HuH-7.5 (cell line): ENCODE measurements at places on chromosomes 5 and 9.

GRCh38 chr9:97591535-97591934 is 41.6 kb downstream of the TSTD2 start:
- DNase-seq, result no peak

DNA sequence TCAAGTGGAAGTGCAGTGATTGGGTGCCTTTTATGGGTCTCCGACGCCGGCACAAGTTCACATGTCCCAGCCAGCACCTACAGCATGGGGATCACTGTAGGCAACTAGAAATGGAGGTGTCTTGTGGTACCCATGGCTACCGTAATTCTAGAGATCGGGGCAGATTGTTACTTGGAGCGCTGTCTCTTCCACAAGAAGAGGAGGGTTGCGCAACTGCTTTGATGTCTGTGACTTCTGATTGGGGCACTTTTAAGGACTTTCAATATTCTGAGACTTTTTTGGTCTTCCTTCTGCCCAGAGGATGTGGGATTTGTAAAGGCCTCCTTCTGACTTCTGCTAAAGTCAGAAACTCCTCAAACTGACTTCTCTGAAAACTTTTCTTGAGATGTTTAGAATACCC is 41.9 kb downstream of the GLRX start:
- DNase-seq, result no peak

DNA sequence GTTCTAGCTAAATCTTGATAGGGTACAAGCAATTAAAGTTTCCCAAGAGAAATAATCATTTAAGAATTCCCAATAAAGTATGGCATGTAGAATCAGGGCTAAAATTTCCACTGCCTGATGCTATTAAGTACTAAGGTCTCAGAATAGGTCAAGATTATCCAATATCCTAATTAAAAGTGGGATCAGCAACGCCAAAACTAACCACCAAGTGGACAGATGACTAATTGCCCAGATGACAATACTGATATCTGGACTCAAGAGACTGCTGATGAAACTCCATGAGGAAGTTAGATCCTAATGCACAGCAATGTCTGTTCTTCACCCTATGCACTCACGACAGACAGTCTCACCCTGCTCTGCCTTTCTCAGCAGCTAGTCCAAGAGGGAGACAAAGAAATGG is 14.3 kb downstream of the DEPDC1B start:
- DNase-seq, result no peak

GRCh38 chr5:156469636-156470035 is 142.7 kb downstream of the SGCD start:
- DNase-seq, result no peak

DNA sequence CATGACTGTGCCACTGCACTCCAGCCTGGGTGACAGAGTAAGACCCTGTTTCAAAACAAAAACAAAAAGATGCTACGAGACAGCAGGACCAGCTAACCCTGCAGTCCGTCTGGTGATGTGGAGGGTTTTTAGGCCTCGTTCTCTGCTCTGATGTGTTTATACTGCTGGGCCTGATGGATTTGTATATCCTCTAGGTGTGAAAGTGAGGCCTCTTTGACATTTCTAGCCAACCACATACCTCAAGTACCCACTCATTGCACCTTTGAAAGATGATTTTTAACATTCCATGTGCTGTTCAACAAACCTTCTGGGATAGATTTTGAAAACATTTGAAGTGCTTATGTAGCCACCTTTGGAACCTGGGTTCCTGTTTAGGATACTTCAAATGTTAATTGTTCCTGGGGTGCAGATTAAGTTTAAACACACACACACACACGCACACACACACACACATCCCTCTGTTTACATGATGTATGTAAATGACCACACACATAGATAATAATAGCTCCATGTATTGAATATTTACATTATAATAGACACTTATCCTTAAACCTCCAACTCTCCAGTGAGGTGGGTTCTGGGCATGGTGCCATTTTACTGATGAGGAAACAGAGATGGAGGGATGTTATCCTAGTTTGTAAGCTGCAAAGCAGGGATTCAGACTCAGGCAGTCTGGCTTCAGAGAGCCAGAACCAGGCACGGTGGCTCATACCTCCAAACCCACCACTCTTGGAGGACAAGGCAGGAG is 48.8 kb upstream of the GOLPH3 start:
- DNase-seq, result no peak

DNA sequence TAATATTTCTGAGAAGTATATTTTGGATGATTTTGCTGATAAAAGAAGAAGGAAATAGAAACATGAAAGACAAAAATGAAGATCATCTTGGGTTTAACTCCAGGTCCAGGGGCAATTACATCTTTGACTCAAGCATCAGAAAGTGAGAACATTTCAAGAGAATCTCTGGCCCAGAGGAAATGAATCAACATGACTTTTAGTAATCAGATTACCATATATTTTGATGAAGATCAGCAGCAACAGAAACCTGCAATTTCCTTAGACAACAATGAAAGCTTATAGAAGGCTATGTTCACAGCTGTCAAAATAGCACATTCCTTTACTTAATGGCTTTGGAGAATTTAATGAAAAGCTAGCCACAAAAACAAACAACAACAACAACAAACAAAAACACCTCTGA is 638.1 kb downstream of the EFNA5 start:
- no peak for DNase-seq

- no peak for DNase-seq
These were observed 67.5 kb downstream of the RXRA start for GRCh38 chr9:134393582-134394280.

DNA sequence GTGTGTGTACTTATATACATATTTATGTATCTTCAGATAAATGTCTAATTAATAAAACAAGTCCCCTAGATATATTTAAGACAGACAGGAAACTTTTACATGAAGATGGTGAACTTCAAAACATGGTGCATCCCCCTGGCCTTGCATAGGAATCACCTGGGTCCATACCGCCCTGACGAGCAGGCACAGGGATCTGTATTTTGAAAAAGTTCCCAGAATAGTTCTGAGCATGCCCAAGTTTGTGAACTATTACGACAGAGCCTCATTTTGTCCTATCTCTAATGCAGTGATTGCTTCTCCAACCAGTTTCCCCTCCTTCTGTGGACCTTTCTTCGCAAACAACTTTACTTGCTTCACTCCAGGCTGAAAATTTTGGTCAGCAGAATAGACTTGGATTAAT is 98.1 kb downstream of the APBA1 start:
- DNase-seq, result no peak

DNA sequence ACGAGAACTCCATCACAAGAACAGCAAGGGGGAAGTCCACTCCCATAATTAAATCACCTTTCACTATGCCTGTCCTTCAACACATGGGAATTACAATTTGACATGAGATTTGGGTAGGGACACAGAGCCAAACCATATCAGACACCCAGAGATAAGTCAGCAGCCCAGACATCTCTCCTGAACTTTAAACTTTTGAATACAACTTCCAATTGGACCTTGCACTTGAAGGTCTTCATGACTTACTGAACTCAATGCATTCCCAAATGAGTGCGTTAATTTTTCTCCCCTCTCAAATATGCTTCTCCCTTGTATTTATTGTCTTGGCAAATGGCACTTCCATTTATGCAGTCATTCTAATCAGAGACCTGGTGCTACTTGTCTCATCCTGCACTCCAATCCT is 12.1 kb downstream of the C9 start:
- DNase-seq, result no peak

DNA sequence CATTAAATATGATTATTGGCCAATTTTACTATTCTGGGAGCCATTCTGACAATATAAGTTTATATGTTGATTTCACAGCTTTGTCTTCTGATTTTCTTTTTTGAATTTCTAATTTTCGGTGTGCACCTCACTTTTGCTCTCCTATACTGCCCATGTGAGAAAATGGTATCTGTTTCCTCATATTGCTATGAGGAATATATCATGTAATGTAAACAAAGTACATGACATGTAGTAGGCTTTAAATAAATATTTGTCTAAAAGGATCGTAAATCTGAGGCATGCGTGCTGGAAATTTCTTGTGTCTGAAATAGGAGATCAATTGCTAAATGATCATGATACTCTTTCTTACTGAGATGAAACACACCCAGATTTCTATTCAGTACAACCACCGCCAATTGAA is 119.9 kb downstream of the ZDHHC21 start:
- no peak for DNase-seq

GRCh38 chr5:107306594-107306993 is 364.1 kb downstream of the EFNA5 start:
- DNase-seq, result no peak

- no peak for DNase-seq
These were observed 443.3 kb downstream of the AGTPBP1 start for GRCh38 chr9:85298499-85298898.

GRCh38 chr5:141478321-141478945 is 2.7 kb downstream of the PCDHGC3 start:
- no peak for DNase-seq

DNA sequence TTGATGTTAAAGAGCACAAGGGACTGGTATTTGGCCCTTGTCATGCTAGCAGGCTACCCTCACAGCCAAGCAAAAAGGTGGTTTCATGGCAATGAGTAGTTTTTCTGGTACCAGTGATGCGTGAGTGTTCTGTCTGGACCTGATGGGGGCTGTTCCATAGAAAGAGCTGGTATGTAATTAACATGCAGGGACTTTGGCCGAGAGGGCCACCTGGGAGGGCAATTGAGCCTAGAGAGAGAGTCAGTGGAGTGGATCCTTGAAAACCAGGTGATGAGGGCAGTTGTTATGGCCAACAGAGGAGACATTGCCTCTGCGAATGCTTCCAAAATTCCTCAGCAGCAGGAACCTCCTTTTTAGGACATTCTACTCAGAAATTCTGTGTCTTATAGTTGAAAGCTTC is 383.3 kb downstream of the PSAT1 start:
- DNase-seq, result no peak

- DNase-seq, result peak; percentile 25
These were observed 781 bp downstream of the FOXD1 start for GRCh38 chr5:73447530-73448462.
